ENCODE measurements at places on chromosomes 1 and 21.
A peak's percentile ranks its signal among the peaks of the same experiment; 100 is the strongest.

DNA sequence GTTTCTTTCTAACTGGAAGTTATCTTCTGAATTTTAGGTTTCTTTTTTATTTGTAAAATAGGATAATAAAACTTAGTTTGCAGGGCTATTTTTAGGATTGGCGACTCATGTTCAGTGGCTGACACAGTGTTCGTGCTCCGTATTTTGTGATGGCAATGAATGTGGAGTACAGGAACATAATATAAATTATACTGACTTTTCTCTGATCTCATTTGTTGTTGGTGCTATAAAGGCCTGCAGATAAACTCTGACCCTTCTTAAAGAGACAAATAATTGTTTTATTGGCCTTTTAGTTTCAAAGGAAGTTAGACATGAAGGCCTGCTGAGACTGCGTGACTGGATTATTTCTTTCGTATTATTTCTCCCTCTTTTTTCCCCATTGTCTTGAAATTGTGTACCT lies 339.6 kb downstream of the PDE4B start:
- DNase-seq: no peak

DNA sequence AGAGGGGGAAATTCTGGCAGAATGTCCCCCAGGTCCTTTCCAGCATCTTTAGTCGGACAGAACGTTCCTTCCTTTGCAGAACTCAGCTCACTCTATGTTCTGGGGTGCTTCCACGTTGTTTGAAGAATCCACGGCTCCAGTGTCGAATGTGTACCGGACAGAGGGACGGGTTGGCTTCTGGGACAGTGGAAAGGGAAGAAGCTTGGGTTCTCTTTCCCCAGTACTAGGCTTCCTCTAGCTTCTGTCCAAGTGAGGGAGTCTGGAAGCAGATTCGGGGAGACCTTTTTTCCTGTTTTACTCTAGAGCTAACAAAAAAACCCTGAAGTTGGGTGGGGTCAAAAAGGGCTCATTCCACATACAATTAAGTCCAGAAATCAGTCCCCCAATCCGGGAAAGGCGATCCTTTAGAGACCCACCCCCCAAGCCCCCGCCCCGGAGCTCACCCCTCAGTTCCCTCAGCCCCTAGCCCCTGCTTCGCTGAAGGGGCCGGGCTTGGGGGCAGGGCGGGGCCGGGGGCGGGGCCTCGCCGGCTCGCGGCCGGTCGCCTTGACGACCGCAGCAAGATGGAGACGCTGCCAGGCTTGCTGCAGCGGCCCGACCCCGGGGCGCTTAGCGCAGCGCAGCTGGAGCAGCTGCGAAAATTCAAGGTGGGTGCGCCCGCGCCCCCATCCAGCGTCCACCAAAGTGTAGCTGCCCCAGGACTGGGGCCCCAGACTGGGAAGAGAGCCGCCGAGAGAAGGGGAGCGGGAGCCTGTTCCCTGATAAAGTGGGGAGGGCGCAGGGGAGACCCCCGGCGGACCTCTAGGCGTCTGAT lies at the start of gene RIIAD1:
Gene RIIAD1, plus strand, starts transcription at position 549 of the 814 bp plus-strand sequence. Its CDS starts 15 bp downstream, at position 564.
- peak; percentile 15 for DNase-seq

DNA sequence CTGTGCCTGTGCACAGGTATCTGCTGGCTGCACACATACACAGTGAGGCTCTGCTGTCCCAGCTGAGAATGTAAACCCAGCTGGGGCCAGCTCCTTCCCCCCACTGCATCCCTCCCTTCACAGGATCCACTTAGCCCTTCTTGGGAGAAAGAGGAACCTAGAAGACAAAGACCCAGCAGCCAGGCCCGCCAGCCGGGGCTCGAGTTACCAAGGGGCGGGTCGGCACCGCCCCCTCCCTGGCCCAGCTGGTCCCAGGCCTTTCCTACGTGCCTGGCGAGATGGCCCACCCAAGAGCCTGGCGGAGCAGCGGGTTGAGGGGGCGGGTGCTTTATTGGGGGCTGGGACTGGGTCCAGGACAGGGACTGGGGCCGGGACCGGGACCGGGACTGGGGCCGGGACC lies 2.1 kb downstream of the SH3BGRL3 start:
- DNase-seq: no peak

GRCh38 chr1:49630156-49630555 lies 393.6 kb downstream of the AGBL4 start:
- DNase-seq: no peak

DNA sequence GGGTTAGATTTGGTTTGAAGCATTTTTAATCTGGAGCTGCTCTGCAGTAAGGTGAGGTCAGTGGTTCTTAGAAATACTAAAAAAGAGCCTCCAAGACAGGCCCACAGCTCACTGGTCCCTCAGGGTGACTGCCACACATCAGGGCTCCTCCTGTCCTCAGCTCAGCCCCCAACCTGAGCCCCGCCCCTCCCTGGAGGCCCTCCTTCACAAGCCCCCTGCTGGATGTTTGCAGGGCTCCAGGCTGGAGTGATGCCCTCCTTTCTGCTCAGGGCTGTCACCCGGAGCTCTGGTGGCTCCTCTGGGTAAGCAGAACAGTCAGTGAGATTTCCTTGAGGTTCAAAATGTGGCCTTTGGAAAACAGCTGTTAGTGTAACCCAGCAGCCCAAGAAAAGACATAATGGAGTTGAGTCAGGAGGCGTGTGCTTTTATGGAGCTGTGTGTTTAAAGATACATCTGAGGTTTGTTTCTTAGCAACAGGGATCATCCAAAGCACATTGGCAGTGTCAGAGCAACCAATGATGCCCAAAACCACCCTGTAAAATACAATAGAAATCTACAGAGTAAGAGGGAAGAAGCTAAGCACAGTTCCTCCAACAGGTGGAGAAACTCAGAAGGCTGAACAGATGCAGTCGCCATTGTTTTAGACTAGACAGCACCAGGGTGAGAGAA lies 21.4 kb downstream of the STUM start:
- DNase-seq: no peak

- DNase-seq: no peak
These were observed 1.3 kb downstream of the NTNG1 start for GRCh38 chr1:107142140-107142542.
